ENCODE measurements at places on chromosomes 5 and 9.

GRCh38 chr9:136774416-136775045 is 10.2 kb upstream of the LCN15 start:
- no peak for DNase-seq

GRCh38 chr9:87595610-87596009 is 97.9 kb downstream of the DAPK1 start:
- DNase-seq = no peak

- no peak for DNase-seq
Observed at GRCh38 chr5:142506756-142507155, 179.1 kb downstream of the FGF1 start.

DNA sequence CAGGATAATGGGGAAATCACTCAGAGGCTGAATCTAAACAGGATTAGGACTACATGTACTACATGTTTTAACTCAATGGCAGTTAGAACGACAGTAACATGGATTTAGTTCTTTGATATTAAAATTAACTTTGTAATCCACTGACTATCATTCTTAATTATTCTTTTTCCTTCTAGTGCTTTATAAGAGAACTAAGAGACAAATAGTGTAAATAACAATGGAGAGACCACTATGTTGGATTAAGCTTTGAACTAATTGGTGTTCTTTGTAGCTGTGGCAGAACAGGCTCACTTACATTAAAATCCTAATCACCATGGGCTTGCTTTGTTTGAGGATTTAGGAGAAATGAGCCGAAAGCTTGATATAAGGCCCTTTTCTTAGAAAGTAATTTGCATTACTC is 18.8 kb downstream of the NMRK1 start:
- DNase-seq = no peak

- no peak for DNase-seq
Observed at GRCh38 chr5:174204535-174205313, 159.2 kb downstream of the NSG2 start.

Data from PC-9 (cell line).